ENCODE measurements at places on chromosomes 3 and 15. TPM values are rescaled to one million over a fixed set of nuclear protein-coding genes. Genes with fewer than 3 reads are reported as not detected.

DNA sequence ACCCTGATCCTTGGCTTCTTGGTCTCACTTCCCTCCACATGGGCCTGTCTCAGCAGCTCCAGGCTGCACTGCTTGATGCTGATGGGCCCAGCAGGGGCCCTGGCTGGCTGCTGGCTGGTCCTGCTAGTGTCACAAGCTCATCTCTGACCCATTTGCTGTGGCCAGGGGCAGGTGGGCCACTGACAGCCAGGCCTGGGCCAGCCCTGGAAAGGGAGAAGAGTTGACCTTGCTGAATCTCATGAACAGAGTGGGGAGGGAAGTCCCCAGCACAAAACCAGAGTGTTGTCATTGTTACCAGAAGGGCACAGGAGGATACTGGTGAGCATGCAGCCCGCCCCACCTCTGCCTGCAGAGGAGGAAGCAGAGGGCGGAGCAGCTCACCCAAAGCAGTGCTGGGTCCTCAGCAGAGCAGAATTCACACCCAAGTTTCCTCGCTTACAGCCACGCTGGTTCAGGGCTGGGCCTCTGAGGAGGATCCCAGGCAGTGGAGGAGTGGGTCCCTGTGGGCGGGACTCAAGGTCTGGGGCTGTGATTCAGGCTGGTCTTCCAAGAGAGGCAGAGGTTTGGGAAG is 7.6 kb upstream of the KLF15 start:
- no peak for DNase-seq

DNA sequence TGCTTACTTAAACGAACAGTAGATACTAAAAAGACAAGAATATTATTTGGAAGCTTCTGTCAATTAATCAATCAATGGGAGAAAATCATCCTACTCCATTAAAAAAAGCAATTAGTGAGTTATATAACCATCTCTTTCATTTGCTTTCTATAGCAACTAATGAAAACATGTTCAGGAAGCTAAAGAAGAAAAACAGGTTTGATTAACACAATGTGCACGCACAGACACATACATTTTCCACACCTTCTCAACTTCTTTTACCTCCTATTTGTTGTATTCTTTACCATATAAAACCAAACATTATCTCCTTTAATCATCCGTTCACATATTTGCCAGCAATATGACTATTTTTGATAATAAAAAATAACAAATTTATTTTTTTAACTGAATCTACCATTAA is 111.3 kb downstream of the GBE1 start:
- DNase-seq = no peak

The NFKBIZ gene
- polyA plus RNA-seq = 50.1 TPM

The EFCC1 gene
- not detected for polyA plus RNA-seq
